ENCODE measurements at places on chromosomes 3 and 15. TPM values are rescaled to one million over a fixed set of nuclear protein-coding genes. Genes with fewer than 3 reads are reported as not detected.

IMPG2 gene
- polyA plus RNA-seq: 0.76 TPM

P4HTM gene
- 12.6 TPM for polyA plus RNA-seq

KCNH8 gene
- polyA plus RNA-seq: 0.35 TPM

TMEM158 gene
- polyA plus RNA-seq: 3.9 TPM

SLC24A5 gene
- polyA plus RNA-seq: 1.9 TPM

UCN2 gene
- polyA plus RNA-seq: not detected

NLGN1 gene
- 2.7 TPM for polyA plus RNA-seq

KLHL40 gene
- 95.7 TPM for polyA plus RNA-seq

HMG20A gene
- 65.7 TPM for polyA plus RNA-seq

DNAJA4 gene
- 92.3 TPM for polyA plus RNA-seq

TGM5 gene
- polyA plus RNA-seq: 0.08 TPM

DNA sequence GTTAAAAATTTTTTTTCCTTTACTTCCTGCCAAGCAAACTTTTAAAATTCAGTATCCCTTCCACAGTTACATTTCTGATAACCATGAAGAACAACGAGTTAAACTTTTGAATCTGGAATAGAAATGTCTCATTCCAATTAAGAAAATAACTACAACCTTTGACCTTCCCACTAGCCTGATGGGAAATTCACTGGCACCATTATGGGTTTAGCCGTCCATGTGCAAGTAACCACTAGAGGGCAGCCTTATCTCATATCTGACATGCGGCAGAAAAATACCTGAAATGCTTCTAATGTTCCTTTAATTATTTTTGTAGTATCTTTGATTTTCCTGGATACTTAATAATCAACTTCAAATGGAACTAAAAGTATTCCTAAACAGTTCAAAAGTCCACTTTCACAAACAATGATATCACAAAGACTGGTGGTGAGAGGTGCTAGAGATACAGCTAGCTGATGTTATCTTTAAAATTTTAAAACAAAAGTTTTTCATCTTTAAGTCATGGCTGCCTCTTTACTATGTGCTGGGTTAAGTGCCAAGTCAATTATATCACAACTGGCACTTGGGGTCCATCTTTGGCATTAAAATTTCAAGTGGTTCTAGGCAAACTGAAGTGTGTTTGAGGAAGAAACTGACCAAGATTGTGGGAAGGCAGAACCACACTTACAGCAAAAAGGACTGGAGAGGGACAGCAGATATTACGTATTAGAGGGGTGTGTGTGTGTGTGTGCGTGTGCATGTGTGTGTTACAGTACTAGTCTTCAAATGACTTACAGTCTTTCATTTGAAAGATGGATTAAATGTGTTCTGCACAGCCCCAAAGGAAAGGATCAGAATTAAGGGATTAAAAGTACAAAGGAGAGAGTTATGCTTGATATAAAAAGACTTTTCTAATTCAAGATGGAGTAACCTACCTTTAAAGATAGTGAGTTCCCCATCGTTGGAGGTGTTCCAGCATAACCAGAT is 107.1 kb upstream of the ICE2 start:
- DNase-seq: peak; percentile 72

DNA sequence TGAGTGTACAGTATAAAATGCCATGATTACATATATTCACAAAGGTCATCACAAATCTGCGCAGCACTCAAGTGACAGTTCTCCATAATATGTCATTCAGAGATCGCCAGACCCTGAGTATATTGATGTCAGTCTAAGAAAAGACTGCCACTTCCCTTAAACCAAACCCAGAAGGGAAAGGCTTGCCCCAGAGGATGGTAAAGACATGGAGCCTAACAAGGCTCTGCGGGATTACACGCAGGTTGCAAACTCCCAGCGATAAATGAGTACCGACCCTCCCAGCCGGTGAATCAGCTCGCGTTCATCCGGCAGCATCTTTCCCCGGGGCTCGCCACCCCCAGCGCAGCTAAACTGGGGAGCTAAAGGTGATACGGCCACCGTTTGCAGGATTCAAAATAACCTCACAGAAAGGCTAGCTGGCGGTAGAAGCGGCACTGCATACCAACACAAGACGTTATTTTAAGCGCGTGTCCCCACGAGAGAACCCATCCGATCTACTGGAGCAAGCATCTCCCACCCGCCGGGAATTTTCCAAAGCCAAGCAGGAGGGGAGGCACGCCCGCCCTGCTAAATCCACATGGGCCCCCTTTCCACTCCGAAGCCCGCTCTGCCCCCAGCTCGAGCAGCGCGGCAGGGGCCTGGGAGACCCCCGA is 643 bp downstream of the MYO5A start:
- peak; percentile 15 for DNase-seq

DNA sequence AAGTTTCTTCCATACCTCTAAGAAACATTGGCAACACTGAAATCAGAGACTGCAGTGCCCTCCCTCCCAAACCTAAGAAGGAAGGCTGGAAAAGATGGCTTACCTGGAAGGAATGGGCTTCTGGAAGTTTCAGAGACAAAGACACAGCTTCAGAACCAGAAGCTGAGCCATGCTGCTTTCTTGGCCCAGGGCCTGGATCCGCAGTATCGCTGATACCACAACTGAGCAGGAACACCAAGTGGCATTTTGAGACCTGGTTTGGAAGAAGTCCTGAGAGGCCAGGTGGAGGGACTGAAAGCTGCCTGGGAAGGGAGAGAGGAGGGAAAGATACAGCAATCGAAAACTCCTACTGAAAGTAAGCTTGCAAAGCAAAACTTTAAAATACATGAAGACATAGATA is 19.8 kb downstream of the GPR160 start:
- no peak for DNase-seq

DNA sequence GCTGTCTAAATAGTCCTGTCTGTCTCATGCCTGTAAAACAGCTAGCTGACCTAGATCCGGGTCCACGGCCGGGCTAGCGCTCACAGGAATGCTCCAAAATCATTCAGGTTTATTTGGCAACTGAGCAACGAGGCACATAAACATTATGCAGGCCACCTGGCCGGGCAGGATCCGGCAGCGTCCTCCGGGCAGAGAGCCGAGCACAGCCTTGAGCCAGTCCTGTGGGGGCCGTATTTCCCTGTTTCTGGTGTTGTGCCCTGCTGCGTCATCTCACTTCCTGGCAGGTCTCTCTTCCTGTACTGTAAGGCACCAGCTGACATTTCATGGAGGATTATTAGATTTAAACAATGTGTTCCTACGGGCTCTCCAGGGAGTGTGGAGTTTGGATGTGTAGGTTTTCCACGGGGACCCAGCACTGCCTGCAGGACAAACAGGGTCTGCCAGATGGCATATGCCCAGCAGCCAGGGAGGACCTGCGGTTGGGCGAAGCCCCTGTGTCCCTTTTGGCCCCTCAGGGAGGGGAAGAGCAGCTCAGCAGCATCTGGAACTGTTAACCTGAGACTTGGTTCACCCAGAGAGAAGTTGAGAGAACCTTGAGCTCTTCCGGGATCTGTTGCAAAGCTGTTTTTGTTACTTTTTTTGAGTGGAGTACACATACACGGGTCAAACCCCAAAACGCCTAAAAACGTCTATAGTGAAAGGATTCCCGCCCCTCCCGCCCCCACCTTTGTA is 16.6 kb upstream of the LRRK1 start:
- peak; percentile 96 for DNase-seq

GRCh38 chr15:43094416-43095030 is 11.3 kb downstream of the UBR1 start:
- no peak for DNase-seq

- DNase-seq: no peak
Observed at GRCh38 chr3:135556174-135556573, 409.4 kb upstream of the PPP2R3A start.

DNA sequence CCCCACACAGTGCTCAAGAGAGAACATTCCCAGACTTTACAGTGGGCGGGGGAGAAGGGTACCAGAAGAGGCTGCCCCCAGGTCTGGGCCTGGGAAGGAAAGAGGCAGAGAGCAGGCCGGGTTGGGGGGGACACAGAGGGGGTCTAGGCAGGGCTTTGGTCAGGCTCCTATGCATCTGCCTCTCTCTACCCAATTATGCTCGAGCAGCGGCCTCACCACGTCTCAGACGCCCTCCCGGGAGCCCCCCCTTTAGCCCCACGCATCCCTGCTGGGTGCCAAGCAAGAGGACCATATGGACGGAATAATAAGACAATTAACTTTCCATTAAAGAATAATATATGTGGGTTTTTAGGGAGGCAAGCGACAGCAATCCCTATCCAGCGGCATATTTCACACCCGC is 32.8 kb downstream of the CACNA2D2 start:
- DNase-seq: no peak

DNA sequence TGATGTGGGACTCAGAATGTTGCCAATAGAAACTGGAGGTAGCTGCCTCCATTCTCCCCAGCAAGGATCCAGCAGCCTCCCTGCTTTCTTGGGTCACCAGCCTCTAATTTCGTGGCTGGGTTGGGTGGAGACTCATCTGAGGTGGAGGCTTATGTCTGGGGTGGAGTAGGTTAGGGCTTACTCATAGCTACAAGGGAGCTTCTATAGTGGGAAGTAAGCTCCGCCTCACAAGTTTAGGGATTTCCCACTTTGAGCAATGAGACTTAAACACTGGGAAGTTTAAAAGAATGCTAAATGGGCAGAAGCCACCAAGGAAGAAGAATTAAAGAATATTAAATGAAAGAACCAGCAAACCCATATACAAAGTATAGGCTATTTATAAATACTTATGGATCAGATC is 63.8 kb downstream of the GJD2 start:
- DNase-seq: no peak

DNA sequence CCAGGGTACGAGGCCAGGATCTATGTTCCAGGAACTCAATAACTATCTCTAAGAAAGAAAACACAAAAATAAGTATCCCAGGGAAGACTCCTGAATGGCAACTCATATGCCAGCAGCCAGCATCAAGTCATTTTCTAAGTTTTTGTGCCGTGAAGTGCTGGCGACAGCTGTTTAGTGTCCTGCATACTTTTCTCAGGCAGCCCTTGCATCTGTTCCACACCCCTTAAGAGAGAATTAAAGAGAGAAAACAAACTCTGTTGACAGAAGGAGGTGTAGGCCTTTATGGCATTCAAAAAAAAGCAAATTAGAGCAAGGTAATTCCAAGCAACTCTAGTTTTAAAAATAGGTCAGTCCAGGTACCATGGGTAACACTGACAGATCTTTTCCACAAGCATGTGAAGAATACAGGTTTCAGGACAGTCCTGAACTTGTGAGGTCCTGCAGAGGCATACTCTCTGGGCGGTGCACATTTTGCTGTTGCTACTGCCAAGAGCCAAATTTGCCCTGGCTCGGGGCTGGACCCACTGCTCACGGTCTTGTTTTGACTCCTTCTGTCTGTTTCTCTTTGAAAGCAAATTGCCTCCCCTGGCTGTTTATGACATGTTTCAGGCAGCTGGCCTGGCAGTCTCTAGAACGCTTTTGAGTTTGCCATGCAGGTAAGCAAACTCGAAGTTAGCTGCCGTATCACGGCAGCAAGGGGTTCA is 252.1 kb upstream of the ADAMTS9 start:
- peak; percentile 45 for DNase-seq

- no peak for DNase-seq
Observed at GRCh38 chr15:66411190-66411589, 24.5 kb downstream of the MAP2K1 start.

- DNase-seq: no peak
Observed at GRCh38 chr15:71337197-71337845, 222.1 kb downstream of the THSD4 start.

DNA sequence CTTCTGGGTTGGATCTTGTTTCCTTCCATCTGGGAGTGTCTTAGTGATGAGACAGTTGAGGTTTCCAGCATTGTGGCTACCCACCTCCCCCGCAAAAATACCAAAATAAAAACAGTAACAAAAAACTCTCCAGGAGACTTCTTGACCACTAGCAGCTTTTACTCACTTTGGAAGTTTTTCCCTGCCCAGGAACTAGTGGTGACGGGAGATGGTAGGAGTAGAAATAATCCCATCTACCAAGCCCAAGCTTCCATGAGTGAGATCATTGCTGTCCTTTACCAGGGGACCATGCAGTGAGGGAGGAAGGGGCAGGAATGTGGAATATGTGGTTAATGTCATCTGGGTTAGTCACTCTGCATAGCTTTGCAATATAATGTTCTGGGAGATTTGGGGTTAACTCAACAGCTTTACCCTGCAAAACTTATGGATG is 187.7 kb downstream of the ITPR1 start:
- no peak for DNase-seq

DNA sequence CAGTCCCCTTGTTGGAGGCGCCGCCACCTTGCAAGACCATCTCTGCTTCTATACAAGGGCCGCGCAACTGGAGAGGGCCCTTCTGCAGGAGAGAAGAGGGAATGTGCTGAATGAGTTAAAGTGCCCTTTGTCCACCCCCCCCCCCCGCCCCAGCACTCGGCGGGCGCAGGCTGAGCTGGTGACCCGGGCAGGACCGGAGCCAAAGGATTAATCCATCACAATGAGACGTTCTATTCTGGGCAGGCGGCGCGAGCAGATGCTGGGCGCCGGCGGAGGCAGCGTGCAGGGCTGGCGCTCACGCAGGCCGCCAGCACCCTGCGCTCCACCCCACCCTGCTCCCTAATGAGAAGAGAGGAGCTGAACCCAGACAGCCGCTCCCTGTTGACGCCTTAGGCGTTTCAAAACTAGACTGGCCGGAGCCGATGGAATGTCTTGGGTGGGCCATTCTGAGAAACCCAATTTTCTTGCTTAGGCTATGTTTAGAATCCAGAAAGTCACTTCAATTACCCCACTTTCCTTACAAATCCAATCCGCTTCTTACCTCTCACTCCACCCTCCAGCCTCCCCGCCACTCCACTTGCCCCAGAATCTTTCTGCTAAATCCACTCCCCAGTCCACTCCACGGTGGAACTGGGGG is 32.9 kb downstream of the GJD2 start:
- peak; percentile 69 for DNase-seq

DNA sequence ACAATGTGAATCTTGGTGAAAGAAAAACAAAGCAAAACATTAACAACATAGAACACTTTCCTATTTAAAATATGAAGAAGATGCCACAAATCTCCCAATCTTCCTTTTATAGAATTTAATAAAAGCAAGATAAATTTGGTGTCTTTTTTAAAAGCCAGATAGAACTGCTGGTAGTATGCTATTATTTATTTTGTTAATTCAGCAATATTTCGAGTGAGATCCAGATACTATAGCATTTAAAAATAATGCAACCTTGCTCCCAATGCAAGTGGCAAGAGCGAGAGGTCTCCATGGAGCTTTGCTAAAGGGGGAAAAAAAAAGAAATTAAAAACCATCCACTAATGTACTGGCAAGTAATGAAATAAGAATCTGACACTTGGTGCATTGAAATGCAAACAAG is 121.8 kb downstream of the IL20RB start:
- no peak for DNase-seq

DNA sequence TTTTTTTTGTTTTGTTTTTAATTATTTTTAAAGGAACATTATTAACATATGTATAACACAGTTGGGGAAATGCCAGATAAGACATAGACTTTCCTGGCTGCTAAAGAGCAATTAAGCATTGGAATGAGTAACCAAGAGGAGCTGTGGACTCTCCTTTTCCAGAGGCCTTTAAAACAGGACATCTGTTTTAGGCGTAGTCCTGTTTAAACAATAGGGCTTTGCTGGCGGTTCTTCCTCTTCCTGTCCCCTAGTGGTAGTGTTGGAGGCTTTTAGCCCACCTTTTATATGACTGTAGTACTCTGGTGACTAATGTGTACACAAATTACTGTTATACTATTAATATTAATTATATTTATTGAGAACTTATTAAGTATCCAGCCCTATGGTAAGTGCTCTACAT is 81.9 kb downstream of the PPARG start:
- DNase-seq: peak; percentile 35

GRCh38 chr15:66655997-66656396 is 46.0 kb upstream of the SMAD6 start:
- DNase-seq: no peak

All from muscle of back (tissue), 13 donors.